Foreskin keratinocyte (primary cell): ENCODE measurements at places on chromosomes 12 and 14.

- DNase-seq = no peak
Measured at GRCh38 chr14:57413849-57414248, 23.5 kb downstream of the NAA30 start.

- no peak for DNase-seq
Measured at GRCh38 chr12:29226616-29227015, 77.5 kb downstream of the FAR2 start.

GRCh38 chr12:49524660-49525324, 14.0 kb upstream of the KCNH3 start:
- no peak for DNase-seq

DNA sequence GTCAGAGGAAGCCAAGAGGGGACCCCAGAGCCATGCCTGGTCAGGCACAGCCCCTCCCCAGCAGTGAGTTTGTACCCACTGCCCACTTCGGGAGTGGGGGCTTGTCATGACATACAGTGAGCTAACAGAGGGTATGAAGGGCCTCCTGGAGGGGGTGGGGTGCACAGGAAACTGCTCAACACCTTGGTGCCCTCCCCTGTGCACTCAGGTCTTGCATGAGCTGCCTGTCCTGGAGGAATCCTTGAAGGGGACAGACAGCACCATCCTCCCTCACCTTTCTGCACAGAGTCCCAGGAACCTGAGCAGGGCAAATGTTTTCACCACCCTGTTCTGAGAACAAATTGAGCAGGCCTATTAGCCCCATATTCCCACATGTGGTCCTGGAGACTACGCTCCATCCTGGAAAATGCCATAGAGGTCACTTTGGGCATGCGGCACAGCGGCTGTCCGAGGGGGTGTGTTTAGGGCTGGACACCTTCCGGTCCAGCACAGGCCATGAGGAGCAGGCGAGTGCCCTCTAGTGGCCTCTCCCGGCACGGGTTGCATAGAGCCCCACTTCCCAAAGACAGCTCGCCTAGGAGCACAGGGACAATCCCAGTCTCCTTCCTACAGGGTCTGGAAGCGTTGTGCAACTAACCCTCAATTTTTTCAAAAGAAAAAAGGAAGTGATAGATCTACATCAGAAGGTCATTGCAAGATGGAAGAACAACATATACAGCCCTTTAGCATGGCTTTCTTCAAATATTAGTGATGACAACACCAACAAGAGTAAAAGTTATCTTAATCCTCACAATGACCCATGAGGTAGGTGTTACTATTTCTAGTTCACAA, 31.9 kb upstream of the ZFP36L1 start:
- DNase-seq = no peak

- peak; percentile 74 for DNase-seq
Measured at GRCh38 chr14:46048127-46048526, 603.5 kb downstream of the RPL10L start.

DNA sequence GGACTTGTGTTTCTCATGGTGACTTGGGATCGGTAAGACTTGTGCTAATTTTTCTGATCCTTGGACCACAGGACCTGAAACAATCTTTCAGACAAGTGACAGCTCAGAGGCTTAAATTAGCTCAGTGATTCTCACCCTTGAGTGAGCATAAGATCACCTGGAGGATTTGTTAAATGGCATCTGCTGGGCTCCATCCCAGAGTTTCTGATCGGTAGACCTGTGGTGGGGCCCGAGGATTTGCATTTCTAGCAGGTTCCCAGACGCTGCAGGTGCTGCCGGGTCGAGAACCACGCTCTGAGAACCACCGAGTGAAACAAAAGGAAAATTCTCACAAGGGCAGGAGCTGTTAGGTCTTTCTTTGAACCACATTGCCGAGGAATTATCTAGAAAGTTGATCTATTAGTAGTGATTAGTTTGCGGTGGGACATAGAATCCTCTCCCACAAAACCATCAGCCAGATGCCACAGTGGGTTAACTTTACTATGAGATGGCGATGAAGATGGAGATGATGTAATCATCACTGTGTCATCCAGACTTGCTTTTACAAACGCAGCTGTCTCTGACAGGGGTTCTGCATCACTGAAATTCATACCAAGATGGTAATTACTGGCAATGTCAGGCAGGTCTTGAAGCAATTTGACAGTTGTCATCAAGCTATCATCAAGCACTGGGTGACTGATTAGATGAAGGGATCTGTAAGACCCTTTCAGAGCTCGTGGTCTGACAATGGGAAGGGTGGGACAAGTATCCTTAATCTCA, 184.0 kb downstream of the AACS start:
- no peak for DNase-seq

- no peak for DNase-seq
Measured at GRCh38 chr12:102481705-102482425, 1.5 kb upstream of the IGF1 start.

- DNase-seq = peak; percentile 72
Measured at GRCh38 chr12:7933255-7933726, 2.7 kb downstream of the SLC2A3 start.

DNA sequence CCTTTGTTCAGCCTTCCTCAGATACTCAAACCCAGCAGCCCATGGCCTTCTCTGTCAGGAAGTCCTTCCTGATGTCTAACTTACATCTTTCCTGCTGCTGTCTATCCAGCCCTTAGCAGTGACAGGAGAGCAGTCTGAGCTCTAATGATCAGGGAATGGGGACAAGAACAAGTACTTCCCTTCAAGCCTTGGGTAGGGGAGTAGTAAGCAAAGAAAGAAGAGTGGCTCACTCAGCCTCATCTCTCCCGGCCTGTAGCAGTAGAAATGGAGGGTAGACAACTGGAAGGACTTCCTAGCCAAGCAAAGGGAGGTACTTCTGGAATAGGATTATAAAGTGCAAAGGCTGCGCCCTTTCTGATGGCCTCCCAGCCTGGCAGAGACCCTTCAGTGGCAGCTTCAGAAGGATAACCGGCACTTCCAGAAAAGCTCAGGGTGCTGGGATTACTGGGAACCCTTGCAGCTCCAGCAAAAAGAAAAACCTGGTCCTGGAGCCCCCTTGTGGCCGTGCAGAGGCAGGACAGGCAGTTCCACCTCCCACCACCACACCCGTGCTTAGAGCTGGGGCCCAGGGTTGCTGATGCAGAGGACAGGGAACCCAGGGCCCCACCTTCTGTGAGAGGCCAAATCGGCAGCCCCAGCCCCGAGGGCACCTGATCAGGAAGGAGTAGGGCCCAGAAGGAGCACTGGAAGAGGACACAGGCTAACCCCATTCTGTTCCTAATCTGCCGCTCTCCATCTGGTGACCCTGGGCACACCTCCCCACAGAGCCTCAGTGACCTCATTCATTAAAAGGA, 12.4 kb upstream of the SMUG1 start:
- DNase-seq = peak; percentile 54

GRCh38 chr14:61493239-61493638, 171.9 kb downstream of the PRKCH start:
- peak; percentile 73 for DNase-seq

- no peak for DNase-seq
Measured at GRCh38 chr12:104567832-104568486, 111.2 kb downstream of the CHST11 start.

- DNase-seq = no peak
Measured at GRCh38 chr14:51253880-51254279, 13.8 kb downstream of the TMX1 start.

- DNase-seq = no peak
Measured at GRCh38 chr14:51039252-51039651, 55.7 kb downstream of the TRIM9 start.

GRCh38 chr12:57883057-57883456, 36.5 kb upstream of the CTDSP2 start:
- DNase-seq = no peak

DNA sequence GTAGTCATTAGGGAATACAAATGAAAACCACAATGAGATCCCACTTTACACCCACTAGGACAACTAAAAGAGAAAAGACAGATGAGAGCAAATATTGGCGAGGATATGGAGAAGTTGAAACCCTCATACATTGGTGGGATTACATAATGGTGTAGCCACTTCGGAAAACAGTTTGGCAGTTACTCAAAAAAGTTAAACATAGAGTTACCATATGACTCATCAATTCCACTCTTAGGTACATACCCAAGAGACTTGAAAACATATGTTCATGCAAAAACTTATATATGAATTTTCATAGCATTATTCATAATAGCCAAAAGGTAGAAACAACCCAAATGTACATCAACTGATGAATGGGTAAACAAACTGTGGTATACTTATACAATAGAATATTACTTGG, 27.1 kb downstream of the ALDH1L2 start:
- DNase-seq = no peak

DNA sequence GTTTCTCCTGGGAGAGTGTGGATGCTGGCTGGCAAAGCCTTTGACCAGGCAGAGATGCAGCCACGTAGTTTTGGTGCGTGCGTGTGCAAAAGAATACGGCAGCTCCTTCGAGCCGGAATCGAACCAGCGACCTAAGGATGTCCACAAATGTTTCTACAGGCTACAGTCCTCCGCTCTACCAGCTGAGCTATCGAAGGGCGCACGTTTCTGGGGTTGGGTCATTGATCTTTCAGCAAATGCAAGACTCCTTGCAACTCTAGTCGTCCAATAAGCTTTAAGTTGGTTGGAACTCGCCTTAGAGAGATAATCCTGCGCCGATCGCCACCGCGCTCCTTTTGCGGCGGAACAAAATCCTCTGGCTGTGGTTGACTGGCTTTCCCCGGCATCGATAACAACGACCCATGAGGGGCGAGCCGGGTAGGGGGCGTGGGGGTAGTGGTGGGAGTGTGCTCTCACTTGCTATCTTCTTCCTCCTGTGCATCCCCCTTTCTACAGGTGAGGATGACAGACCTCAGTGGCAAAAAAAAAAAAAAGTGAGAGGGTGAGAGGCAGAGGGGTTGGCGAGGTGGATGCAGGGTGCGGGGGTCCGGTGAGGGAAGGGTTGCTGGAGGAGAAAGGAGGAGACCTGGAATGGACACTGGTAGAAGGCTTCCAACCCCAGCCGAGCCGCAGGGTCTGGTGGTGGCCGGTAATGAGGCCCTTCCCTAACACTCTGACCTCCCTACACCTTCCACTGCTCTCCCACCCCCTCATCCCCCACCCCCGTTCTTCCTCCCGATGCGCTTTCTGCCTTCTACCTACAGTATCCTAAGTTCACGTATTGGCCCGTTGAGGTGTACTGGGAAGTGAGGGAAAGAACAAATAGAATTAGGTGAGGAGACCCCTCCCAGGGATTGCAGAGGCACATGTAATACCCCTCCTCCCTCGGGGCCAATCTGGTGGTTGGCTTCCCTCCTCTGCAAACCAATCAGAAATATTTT, 11.8 kb upstream of the OR6S1 start:
- peak; percentile 92 for DNase-seq

DNA sequence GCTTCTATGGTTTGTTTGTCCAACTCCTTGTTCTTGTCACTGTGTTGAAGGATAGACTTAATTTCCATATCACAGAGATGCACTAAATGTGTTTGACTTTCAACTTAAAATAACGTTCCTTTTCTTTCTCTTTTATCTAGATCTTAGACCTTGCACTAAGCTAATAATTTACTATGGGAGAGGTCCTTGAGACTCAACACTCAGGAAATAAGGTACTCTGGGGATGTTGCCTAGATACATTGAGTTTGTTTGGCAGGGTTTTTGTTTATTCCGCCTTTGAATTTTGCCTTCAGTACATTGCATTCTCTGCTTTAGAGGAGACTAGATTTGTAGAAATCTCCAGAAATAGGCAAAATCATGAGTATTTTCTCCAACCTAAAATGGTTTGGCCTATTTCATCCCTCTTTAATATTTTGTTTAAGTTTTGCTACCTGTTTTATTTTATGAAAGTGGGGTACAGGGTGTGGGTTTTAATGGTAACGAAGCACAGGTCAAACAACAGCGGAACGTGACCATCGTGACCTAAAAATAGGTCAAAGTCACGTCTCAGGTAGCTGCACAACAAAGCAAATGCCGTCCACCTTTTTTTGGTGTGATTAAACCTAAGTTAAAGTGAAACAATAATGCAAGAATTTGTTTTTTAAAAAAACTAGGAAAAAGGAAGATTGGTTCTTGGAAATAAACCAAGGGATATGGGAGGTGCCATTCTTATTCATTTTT, 115.3 kb upstream of the CPSF6 start:
- DNase-seq = no peak

DNA sequence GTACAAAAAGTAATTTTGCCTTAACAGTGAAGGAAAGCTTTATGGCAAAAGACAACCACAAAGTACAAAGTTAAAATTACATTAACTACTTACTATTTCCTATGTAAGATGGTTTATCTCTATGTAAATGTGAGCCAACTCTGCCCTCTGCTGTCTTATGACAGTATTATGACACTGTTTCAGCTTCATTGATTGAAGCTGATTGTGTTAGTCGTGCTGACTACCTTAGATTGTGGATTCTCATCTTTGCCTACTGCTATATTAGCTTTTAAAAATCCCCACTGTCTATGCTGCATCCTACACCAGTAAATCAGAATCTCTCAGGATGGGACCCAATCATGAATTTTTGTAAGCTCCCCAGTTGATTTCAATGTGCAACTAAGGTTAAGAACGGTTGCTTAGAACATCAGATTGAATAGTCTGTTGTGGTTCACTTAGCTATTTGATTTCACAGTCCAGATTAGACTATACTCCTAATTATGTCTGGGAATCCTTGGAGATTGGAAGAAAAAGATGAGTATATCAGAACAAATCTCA, 12.2 kb upstream of the SPTB start:
- DNase-seq = peak; percentile 19

DNA sequence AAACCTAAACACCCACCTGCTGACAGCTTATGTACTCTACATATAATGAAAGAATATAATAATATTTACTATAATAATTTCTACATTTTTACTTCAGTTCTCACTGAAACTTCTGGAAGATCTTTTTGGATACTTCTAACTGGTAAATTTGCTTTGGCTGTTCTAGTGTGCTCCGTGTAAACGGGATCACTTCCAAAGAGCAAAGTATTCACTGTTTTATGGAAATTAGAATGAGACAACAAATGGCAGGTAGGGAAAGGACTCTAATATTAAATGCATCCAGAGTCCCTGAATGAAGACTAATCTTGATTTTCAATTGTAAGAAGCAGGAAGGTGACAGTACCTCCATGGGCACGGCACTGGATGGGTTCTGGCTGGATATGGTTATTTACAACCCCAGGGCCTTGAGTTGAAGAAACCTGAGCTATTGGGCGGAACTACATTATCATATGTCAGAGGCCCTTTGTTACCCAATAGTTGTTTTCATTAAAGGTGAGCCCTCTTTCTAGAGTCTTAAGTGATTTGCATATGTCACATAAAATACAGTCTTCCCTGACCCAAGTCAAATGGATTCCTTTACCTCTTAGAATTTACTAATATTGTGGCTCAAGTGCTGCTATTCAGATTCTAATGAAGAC, 10.7 kb downstream of the ERP29 start:
- no peak for DNase-seq

GRCh38 chr12:71782017-71782416, 27.4 kb downstream of the RAB21 start:
- DNase-seq = no peak

GRCh38 chr12:115421796-115422709, 738.1 kb upstream of the TBX3 start:
- DNase-seq = no peak
